Skin of body (tissue), 3 donors: ENCODE measurements at places on chromosomes 11 and 22. TPM values are rescaled to one million over a fixed set of nuclear protein-coding genes. Genes with fewer than 3 reads are reported as not detected.

RFPL1 gene
- total RNA-seq, result not detected

APOL1 gene
- total RNA-seq, result 1.9 TPM

SNX32 gene
- 1.4 TPM for total RNA-seq

DUSP8 gene
- total RNA-seq, result 1.8 TPM

SCUBE2 gene
- 15.7 TPM for total RNA-seq

CRELD2 gene
- 17.5 TPM for total RNA-seq

C11orf86 gene
- total RNA-seq, result not detected

KBTBD3 gene
- total RNA-seq, result 9.0 TPM

VWCE gene
- total RNA-seq, result 0.49 TPM

RFPL3 gene
- not detected for total RNA-seq

KRTAP5-8 gene
- total RNA-seq, result 2.5 TPM

C22orf31 gene
- 0.20 TPM for total RNA-seq

KRTAP5-1 gene
- 0.30 TPM for total RNA-seq

MPZL2 gene
- total RNA-seq, result 56.5 TPM

ASCC2 gene
- total RNA-seq, result 30.6 TPM

USP2 gene
- total RNA-seq, result 7.0 TPM

NCF4 gene
- total RNA-seq, result 10.2 TPM

OR8D2 gene
- not detected for total RNA-seq

MS4A7 gene
- 8.4 TPM for total RNA-seq

NAALAD2 gene
- 11.4 TPM for total RNA-seq

CHRM4 gene
- total RNA-seq, result not detected

DBX1 gene
- not detected for total RNA-seq

INPP5J gene
- 0.39 TPM for total RNA-seq

MS4A3 gene
- 18.1 TPM for total RNA-seq

AIFM3 gene
- 0.20 TPM for total RNA-seq

SLC6A5 gene
- not detected for total RNA-seq

OR5W2 gene
- total RNA-seq, result not detected

TECTA gene
- 0.49 TPM for total RNA-seq

MIOX gene
- total RNA-seq, result not detected

YAP1 gene
- total RNA-seq, result 117 TPM

TPH1 gene
- total RNA-seq, result 0.20 TPM

OMP gene
- not detected for total RNA-seq

MRGPRE gene
- not detected for total RNA-seq

KCNQ1OT1 gene
- total RNA-seq, result 12.0 TPM

DNAJB7 gene
- total RNA-seq, result not detected

GTSE1 gene
- total RNA-seq, result 3.6 TPM

VPREB1 gene
- total RNA-seq, result not detected
